ENCODE measurements at places on chromosomes 13 and 19. TPM values are rescaled to one million over a fixed set of nuclear protein-coding genes. Genes with fewer than 3 reads are reported as not detected.

GRCh38 chr13:89382981-89383380, 1711.8 kb downstream of the SLITRK5 start:
- no peak for DNase-seq
- H3K36me3 ChIP-seq, result no peaks in the 10 kb centered on the region
- H3K4me3 ChIP-seq, result no peak overlapping the region
- H3K4me1 ChIP-seq, result no peaks in the 10 kb centered on the region

Gene OR7D2
- not detected for total RNA-seq

DNA sequence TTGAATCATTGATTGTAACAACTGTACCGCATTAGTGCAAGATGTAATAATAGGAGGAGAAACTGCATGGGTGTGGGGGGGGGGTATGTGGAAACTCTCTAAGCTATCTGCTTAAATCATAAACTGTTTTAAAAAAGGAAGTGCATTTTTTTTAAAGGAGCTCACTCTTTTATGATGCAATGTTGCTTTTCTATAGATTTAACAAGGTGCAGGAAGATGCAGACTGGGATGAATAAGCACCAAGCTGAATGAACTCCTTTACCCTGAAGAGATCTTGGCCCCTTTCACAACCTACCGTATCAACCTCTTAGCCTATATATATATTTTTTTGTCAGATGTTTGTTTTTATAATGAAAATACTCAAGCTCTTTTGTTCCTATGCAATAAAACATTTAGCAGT, 95.9 kb downstream of the AKAP11 start:
- no peak overlapping the region for H3K27ac ChIP-seq
- no peaks in the 10 kb centered on the region for H3K27me3 ChIP-seq
- DNase-seq, result no peak
- H3K4me1 ChIP-seq, result peaks cover 2% of the 10 kb centered on the region
- no peak overlapping the region for H3K4me3 ChIP-seq
- H3K36me3 ChIP-seq, result no peaks in the 10 kb centered on the region

- DNase-seq, result no peak
- H3K4me1 ChIP-seq, result peaks cover 4% of the 10 kb centered on the region
- no peak overlapping the region for H3K4me3 ChIP-seq
- H3K27ac ChIP-seq, result no peak overlapping the region
- H3K36me3 ChIP-seq, result no peaks in the 10 kb centered on the region
Measured at GRCh38 chr13:25109341-25109740, 13.4 kb downstream of the PABPC3 start.

Gene HSD17B14
- 9.7 TPM for total RNA-seq

DNA sequence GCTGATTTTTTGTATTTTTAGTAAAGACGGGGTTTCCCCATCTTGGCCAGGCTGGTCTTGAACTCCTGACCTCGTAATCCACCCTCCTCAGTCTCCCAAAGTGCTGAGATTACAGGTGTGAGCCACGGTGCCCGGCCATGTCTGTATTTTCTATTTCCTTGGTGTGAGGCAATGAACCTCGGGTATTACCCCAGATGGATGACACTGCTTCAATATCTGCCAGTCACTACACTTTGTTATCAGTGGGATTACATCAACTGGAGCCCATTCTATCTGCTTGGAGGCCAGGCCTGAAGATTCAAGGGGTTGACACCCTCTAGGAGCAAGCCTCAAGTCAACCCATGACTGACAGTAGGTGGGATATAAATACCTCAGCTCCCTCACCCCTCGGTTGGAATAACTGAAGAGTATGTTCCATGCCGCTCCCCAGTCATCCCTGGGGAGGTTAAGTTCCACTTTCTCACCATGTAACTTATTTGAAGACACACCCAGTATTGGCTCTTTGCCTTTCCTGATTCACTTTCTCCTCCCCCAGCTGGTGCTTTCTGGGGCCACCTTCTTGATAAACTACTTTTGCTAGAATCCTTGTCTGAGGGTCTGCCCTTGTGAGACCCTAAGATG, 992 bp upstream of the ADGRE1 start:
- DNase-seq, result no peak
- no peak overlapping the region for H3K27ac ChIP-seq
- H3K4me3 ChIP-seq, result no peak overlapping the region
- H3K36me3 ChIP-seq, result no peaks in the 10 kb centered on the region
- no peaks in the 10 kb centered on the region for H3K4me1 ChIP-seq
- H3K27me3 ChIP-seq, result no peaks in the 10 kb centered on the region

Gene COX7A1
- total RNA-seq, result 0.60 TPM

GRCh38 chr13:69935043-69935442, 172.6 kb upstream of the ATXN8OS start:
- no peaks in the 10 kb centered on the region for H3K4me1 ChIP-seq
- H3K27me3 ChIP-seq, result no peaks in the 10 kb centered on the region
- H3K27ac ChIP-seq, result no peak overlapping the region
- no peaks in the 10 kb centered on the region for H3K36me3 ChIP-seq

Gene CYP2A7
- total RNA-seq, result 0.78 TPM

Gene NPAS1
- total RNA-seq, result 9.0 TPM

Gene SIGLECL1
- not detected for total RNA-seq

- H3K27me3 ChIP-seq, result no peaks in the 10 kb centered on the region
- H3K4me1 ChIP-seq, result peaks cover 4% of the 10 kb centered on the region
- no peak overlapping the region for H3K27ac ChIP-seq
- H3K4me3 ChIP-seq, result no peak overlapping the region
Measured at GRCh38 chr13:33612641-33613638, 205.0 kb upstream of the RFC3 start.

Gene JSRP1
- 1.7 TPM for total RNA-seq

Gene PRTN3
- 0.39 TPM for total RNA-seq

Gene HIF3A
- 38.6 TPM for total RNA-seq

GRCh38 chr13:44045180-44045562, 165.5 kb downstream of the LACC1 start:
- no peak for DNase-seq
- H3K27me3 ChIP-seq, result no peaks in the 10 kb centered on the region
- H3K4me3 ChIP-seq, result no peak overlapping the region
- H3K4me1 ChIP-seq, result no peaks in the 10 kb centered on the region
- no peak overlapping the region for H3K27ac ChIP-seq
- H3K36me3 ChIP-seq, result no peaks in the 10 kb centered on the region

Gene GIPC3
- total RNA-seq, result 1.2 TPM

DNA sequence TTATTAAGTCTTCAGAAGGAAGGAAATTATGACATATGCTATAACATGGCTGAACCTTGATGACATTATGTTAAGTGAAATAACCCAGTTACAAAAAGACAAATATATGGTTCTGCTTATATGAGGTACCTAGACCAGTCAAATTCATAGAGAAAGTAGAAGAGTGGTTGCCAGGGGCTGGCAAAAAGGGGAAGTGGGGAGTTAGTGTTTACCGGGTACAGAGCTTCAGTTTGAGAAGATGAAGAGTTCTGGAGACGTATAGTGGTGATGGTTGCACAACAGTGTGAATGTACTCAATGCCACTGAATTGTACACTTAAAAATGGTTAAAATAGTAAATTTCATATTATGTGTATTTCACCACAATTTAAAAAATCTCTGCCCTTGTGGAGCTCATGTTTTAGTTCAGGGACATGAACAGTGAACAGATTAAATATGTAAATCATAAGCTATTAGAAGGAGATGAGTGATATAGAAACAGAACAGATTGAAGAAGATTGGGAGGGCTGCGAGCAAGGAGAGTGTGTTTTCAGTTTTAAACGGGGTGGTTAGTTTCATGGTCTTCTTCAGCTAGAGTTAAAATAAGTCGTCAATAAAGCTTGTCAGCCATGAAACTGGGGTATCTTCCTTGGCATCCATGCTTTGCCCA, 355.2 kb downstream of the KCNRG start:
- H3K4me1 ChIP-seq, result no peaks in the 10 kb centered on the region
- H3K27me3 ChIP-seq, result no peaks in the 10 kb centered on the region
- no peak overlapping the region for H3K27ac ChIP-seq
- DNase-seq, result no peak
- H3K4me3 ChIP-seq, result no peak overlapping the region
- no peaks in the 10 kb centered on the region for H3K36me3 ChIP-seq

Gene PALM3
- total RNA-seq, result 31.3 TPM

GRCh38 chr13:99265821-99266426, 7.7 kb upstream of the GPR18 start:
- DNase-seq, result no peak
- no peak overlapping the region for H3K4me3 ChIP-seq
- no peak overlapping the region for H3K27ac ChIP-seq
- no peaks in the 10 kb centered on the region for H3K4me1 ChIP-seq
- no peaks in the 10 kb centered on the region for H3K27me3 ChIP-seq
- H3K36me3 ChIP-seq, result peaks cover 3% of the 10 kb centered on the region

DNA sequence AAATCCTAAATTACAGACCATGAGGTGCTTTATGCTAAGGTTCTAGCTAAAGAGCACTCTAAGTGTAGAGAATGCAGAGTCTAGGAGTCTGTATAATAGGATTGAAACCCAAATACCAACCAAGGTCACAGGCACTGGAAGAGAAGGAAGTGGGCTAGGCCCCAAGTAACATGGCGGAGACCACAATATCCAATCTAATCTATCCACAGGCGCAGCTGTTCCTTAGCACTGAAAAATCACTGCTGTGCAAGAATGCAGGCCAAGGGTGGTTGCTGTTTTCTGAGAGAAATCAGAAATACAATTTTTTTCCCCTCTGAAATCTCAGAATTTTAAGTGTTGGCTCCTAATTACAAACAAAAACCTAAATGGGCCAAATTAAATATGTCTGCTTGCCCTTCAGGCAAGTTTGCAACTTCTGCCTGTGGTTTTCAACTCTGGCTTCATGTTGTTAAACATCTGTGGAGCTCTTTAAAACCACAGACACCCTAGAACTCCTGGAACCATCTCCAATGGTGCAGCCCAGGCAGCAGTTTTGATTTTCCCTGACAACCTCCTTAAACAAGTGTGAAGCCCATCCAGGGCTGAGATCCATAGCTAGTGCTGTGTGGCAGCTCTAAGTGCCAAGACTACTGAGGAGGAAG, 6.1 kb downstream of the RANBP3 start:
- H3K36me3 ChIP-seq, result peaks cover 10% of the 10 kb centered on the region
- no peak overlapping the region for H3K4me3 ChIP-seq
- no peaks in the 10 kb centered on the region for H3K27me3 ChIP-seq
- peaks cover 14% of the 10 kb centered on the region for H3K4me1 ChIP-seq

Gene SIGLEC8
- total RNA-seq, result not detected

Gene SHC2
- 3.5 TPM for total RNA-seq

GRCh38 chr19:9636018-9636417, 15.0 kb upstream of the ZNF561 start:
- DNase-seq, result no peak
- H3K4me1 ChIP-seq, result no peaks in the 10 kb centered on the region
- no peak overlapping the region for H3K4me3 ChIP-seq
- peaks cover 58% of the 10 kb centered on the region for H3K36me3 ChIP-seq
- H3K27me3 ChIP-seq, result no peaks in the 10 kb centered on the region

DNA sequence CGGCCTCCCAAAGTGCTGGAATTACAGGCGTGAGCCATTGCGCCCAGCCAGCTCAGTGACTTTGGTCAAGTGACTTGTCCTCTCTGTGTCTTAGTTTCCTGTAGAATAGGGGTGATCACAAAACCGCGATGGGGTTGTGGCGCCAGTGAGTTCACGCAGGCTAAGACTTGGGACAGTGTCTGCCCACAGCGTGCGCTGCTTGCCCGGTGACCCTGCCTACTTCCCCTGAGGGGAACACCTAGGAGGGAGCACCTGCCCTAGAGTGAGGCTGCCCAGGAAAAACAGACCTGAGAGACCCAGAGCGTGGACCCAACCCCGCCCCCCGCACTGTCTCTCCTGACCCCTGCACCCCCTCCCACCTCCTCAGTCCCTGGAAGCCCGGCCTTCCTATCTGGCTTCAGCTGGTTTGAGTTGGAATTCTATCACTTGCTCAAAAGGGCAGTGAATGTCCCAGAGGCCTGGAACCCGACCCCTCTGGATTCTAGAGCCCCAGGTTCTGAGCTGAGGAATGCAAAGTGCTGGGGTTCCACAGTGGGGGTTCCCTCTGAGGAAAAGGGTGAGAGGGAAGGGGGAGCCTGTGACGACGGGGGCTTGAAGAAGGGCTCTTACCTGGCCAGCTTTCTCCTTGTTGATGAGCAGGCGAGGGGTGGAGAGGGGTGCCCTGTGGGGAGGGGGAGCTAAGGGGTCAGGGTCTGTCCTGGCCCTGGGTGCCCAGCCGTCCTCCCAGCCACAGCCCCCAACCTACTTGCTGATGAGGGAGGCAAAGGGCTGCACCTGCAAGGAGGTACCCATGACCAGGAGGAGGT, 2.2 kb upstream of the RINL start:
- H3K36me3 ChIP-seq, result no peaks in the 10 kb centered on the region
- no peak overlapping the region for H3K4me3 ChIP-seq
- H3K27me3 ChIP-seq, result no peaks in the 10 kb centered on the region
- peaks cover 8% of the 10 kb centered on the region for H3K4me1 ChIP-seq

- H3K4me1 ChIP-seq, result no peaks in the 10 kb centered on the region
- H3K4me3 ChIP-seq, result no peak overlapping the region
- H3K36me3 ChIP-seq, result no peaks in the 10 kb centered on the region
- no peak overlapping the region for H3K27ac ChIP-seq
Measured at GRCh38 chr13:91134803-91135184, 212.7 kb upstream of the MIR17HG start.

DNA sequence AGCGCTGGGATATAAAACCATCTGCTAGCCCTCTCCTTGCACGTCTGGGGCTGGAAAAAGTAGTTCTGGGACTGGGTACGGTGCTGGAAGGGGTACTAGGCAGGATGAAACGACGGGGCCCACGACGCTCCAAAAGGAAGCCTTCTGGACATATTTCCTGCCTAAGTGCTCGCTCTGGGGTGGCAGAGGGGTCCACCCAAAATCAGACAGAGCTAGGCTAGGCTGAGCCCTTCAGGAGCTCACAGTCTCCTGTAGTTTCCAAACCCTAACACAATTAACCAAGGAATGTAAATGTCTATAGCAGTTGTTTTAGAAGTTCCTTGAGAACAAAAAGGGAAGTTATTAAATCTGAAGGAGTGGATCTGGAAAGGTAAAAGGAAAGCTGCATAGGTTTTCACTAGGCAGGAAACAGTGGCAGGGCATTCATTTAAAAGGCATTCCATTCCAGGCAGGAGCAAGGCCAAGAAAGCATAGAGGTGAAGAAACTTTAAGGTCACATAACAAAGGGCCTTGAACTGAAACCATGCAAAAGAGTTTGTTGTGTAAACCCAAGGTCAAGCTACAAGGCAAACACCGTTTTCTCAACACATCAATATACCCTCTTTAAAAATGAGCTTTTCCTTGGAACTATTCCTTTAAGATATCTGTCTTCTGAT, 634 bp upstream of the DIAPH3 start:
- H3K4me3 ChIP-seq, result peak overlapping the region; percentile 82
- H3K27ac ChIP-seq, result peak overlapping the region; percentile 92
- no peak for DNase-seq
- H3K27me3 ChIP-seq, result no peaks in the 10 kb centered on the region
- peaks cover 4% of the 10 kb centered on the region for H3K36me3 ChIP-seq

Gene IL12RB1
- total RNA-seq, result not detected

DNA sequence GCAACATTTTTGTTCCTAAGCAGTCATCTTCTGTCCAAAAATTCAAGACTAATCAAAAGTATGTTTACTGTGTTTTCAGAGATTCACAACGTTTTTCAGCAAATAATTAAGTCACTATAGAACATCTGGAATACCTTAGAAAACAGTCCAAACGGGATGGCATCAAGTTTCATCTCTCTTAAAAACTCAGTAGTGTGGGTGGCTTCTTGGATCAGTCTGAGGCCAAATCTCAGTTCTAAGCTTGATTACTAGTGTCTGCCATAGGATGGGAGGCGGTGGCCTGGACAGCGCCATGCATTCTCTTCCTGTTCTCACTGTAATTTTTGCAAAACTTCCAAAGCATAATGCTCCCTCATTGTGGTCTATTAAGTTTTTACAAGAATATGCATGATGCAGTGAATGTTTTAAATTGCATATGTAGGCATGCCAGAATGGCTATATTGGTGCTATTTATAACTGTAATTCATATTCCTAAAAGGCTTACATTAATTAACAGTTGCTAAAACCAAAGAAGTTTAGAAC, 37.1 kb downstream of the ANKRD10 start:
- no peak for DNase-seq
- H3K27me3 ChIP-seq, result no peaks in the 10 kb centered on the region
- H3K4me3 ChIP-seq, result no peak overlapping the region
- H3K4me1 ChIP-seq, result no peaks in the 10 kb centered on the region
- H3K27ac ChIP-seq, result no peak overlapping the region
